ENCODE measurements at places on chromosomes 12 and 14. TPM values are rescaled to one million over a fixed set of nuclear protein-coding genes. Genes with fewer than 3 reads are reported as not detected.
A peak's percentile ranks its signal among the peaks of the same experiment; 100 is the strongest.

KCNC2 gene
- not detected for total RNA-seq

SAMD15 gene
- 0.82 TPM for total RNA-seq

DNA sequence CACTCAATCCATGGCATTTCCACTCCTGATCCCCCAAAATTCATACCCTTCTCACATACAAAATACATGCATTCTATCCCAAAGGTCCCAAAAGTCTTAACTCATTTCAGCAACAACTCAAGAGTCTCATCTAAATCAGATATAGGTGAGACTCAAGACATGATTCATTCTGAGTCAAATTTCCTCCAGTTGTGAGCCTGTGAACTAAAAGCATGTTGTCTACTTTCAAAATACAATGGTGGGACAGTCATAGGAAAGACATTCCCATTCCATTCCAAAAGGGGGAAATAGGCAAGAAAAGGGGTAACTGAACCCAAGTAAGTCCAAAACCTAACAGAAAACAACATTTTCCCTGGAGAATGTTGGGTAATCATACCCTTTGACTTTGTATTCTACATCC, 103.3 kb downstream of the C12orf75 start:
- peak overlapping the region; percentile 78 for H3K27ac ChIP-seq
- no peaks in the 10 kb centered on the region for H3K27me3 ChIP-seq
- H3K36me3 ChIP-seq: no peaks in the 10 kb centered on the region
- no peak overlapping the region for H3K4me3 ChIP-seq
- peak; percentile 48 for DNase-seq
- H3K4me1 ChIP-seq: peaks cover 17% of the 10 kb centered on the region

DNA sequence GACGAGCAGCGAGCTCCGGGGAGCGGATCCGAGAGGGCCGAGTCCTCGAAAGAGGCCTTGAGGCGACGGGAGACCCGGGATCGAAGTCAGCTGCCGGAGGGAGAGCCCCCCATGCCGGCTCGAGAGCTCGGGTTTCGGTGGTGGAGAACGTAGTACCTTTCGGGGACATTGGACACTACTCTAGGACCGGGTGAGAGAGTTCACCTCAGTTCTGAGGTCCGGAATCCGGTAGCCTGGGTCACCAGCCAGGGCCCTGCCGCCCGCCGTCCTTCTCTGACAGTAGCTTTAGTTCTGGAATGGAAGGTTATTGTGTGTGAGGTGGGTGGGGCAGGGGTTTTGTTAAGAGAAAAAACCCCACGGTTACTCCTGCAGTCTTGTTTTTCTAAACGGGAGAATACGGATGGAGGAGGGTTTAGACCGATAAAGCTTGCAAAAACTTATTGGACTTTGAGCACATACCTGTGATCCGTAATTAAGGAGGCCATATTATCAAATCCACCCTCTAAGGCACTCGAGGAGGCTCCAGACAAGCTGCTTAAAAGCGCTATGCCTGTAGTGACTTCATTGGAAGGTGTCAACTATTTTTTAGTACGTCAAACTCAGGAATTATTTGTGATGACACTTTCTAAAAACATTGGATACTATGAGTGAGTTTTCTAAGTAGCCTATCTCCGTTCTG, 765 bp downstream of the SCYL2 start:
- H3K36me3 ChIP-seq: peaks cover 5% of the 10 kb centered on the region
- peaks cover 18% of the 10 kb centered on the region for H3K4me1 ChIP-seq
- no peaks in the 10 kb centered on the region for H3K27me3 ChIP-seq

GRCh38 chr12:87020071-87020470, 763.9 kb upstream of the MGAT4C start:
- no peak for DNase-seq
- no peaks in the 10 kb centered on the region for H3K4me1 ChIP-seq
- H3K4me3 ChIP-seq: no peak overlapping the region
- no peaks in the 10 kb centered on the region for H3K27me3 ChIP-seq

ITGA5 gene
- 99.4 TPM for total RNA-seq

BEST3 gene
- total RNA-seq: not detected

GRIP1 gene
- total RNA-seq: 3.5 TPM

DNA sequence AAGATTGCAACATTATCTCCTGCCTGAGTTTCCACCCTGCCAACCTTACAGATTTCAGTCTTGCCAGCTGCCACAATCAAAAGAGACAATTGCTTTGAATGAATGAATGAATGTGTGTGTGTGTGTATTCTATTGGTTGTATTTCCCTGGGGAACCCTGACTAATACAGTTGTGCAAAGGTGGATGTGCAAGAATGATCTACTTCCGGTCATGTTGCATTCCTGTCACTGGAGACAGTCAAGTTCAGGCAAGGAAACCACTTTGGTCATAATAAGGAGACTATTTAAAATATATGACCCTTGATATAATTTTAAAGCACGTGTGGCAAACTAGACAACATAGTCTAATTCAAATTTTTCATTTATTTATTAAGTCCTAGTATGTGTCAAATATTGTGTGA, 13.1 kb downstream of the RERG start:
- no peaks in the 10 kb centered on the region for H3K36me3 ChIP-seq
- no peaks in the 10 kb centered on the region for H3K27me3 ChIP-seq
- no peak overlapping the region for H3K4me3 ChIP-seq
- no peaks in the 10 kb centered on the region for H3K4me1 ChIP-seq
- no peak for DNase-seq
- no peak overlapping the region for H3K27ac ChIP-seq

STYK1 gene
- total RNA-seq: 5.9 TPM

FKBP4 gene
- total RNA-seq: 81.8 TPM

- no peak overlapping the region for H3K27ac ChIP-seq
- H3K4me3 ChIP-seq: no peak overlapping the region
- peaks cover 70% of the 10 kb centered on the region for H3K4me1 ChIP-seq
- no peaks in the 10 kb centered on the region for H3K27me3 ChIP-seq
- no peak for DNase-seq
- peaks cover 48% of the 10 kb centered on the region for H3K36me3 ChIP-seq
Measured at GRCh38 chr12:113190761-113191160, 5.2 kb downstream of the RITA1 start.

GRCh38 chr12:31306866-31307265, 19.1 kb downstream of the SINHCAF start:
- H3K27me3 ChIP-seq: no peaks in the 10 kb centered on the region
- no peaks in the 10 kb centered on the region for H3K4me1 ChIP-seq
- no peak overlapping the region for H3K27ac ChIP-seq
- no peak overlapping the region for H3K4me3 ChIP-seq
- peaks cover 8% of the 10 kb centered on the region for H3K36me3 ChIP-seq

HIF1A gene
- 162 TPM for total RNA-seq

DNA sequence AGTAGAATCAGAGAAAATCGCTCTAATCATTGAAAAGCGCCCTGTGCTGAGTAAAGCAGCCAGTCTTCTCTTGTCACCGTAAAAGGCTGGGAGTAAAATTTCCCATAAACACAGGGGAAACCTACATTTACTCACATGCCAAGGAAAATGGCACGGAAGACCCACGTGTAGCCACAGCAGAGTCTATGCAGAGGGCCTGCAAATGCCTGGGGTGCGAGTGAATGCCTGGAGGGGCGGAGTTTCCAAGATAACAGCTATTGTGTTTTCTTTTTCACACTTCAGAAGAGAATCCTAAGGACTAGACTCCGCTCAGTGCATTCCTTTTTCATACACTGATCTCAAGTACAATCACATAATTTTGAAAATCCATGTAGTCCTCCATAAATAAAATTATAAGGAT, 159.9 kb upstream of the FOXN3 start:
- no peaks in the 10 kb centered on the region for H3K4me1 ChIP-seq
- H3K36me3 ChIP-seq: peaks cover 4% of the 10 kb centered on the region
- DNase-seq: no peak
- no peak overlapping the region for H3K27ac ChIP-seq
- no peak overlapping the region for H3K4me3 ChIP-seq

GPR137C gene
- 4.1 TPM for total RNA-seq

TAS2R7 gene
- total RNA-seq: not detected

DNA sequence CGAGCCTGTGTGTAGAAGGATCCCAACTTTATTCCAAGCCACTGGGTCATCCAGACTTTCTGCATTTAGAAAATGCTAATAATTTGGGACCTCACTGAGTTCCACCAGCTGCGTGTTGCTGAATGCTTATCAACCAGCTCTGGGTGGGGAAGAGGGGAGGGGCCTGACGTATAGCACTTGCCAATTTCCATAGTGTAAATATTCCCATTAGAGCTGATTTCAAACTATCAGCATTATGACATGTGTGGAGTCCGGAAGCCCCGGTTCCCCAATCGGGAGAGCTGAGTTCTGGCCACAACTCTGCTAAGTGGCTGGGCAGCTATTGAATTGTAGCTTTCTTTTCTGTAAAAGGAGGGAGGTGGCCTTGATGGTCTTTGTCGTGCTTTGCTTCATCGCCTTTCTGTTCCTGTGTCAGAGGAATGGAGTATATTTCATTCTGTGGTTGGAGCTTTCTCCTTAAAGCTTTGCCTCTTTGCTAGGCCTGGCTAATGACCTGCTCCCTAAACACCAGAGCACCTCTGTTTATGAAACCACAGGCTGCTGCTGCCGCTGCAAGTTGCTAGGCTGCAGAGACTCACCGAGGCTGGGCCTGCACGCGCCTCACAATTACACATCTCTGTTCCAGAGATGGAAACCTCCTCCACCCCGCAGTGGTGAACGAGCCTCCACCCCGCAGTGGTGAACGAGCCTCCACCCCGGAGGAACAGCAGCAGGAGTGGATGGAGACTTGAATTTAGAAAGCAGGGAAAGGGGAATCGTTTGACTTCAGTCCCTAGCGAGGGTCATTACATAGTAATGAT, 7.7 kb upstream of the BCL7A start:
- no peaks in the 10 kb centered on the region for H3K36me3 ChIP-seq
- no peaks in the 10 kb centered on the region for H3K4me1 ChIP-seq
- no peak overlapping the region for H3K27ac ChIP-seq
- H3K4me3 ChIP-seq: no peak overlapping the region
- DNase-seq: no peak
- H3K27me3 ChIP-seq: no peaks in the 10 kb centered on the region

DNA sequence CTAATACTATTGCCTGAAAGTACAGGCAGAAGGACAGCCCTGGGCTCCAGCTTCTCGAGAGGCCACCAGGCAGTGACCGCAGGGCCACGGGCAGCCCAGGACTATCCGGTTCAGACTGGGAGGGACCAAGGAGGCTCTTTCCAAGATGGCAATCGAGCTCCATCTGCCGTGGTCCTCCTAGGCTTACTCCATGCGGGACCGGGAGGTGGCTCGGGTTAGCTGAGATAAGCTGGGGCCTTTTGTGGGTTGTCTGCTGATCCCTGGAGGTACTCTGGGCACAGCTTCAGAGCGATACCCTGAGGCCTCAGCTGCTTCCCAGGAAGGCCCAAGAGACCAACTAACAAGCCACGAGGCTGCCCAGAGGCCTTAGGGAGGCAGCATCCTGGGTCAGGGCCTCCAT, 33.1 kb downstream of the SNRNP35 start:
- no peak overlapping the region for H3K4me3 ChIP-seq
- H3K27ac ChIP-seq: no peak overlapping the region

NPC2 gene
- total RNA-seq: 139 TPM

GRCh38 chr12:24510581-24511125, 438.2 kb downstream of the BCAT1 start:
- H3K27ac ChIP-seq: no peak overlapping the region
- DNase-seq: no peak
- H3K36me3 ChIP-seq: no peaks in the 10 kb centered on the region
- no peaks in the 10 kb centered on the region for H3K4me1 ChIP-seq

FRMD6 gene
- 108 TPM for total RNA-seq

DNA sequence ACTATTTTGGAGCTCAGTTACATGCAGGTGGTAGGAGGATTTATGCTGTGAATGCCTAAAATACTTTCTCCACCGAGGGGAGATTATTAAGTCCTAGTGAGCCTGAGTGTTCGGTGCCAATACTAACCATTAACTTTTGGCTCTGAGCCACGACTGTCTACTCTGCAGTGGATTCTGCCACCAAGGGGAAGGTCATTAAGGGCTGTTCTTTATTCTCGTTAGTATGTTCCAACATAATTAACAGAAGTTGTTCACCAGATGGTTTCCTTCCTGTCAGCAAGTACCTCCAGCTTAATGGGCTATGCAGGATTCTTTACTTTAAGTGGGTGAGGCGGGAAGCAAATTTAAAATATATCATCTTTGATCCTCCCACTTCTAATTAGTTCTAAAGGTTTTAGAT, 326.3 kb downstream of the BMP4 start:
- H3K27me3 ChIP-seq: peaks cover 4% of the 10 kb centered on the region
- H3K4me1 ChIP-seq: no peaks in the 10 kb centered on the region
- H3K27ac ChIP-seq: no peak overlapping the region
- no peaks in the 10 kb centered on the region for H3K36me3 ChIP-seq

DNA sequence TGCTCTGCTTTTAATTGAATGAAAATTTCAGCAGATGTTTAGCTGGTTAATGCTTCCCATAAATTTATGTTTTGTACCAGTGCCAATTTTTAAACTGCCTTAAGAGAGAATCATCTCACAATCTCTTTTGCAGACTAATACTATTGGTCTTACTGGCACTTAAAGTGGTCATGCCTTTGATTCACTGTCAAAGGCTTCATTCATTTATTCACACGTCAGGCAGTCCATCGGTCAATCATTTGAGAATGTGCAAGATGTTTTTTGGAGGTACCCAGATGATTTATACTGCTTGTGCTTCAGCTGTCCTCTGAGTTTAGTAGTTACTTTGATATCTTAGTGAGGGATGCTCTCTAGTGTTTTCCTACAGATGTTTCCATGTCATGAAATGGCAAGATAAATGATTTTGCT, 83.4 kb downstream of the NAV3 start:
- H3K4me3 ChIP-seq: no peak overlapping the region
- no peak for DNase-seq
- peaks cover 3% of the 10 kb centered on the region for H3K27me3 ChIP-seq
- no peaks in the 10 kb centered on the region for H3K36me3 ChIP-seq
- no peak overlapping the region for H3K27ac ChIP-seq

ALX1 gene
- total RNA-seq: not detected

- no peaks in the 10 kb centered on the region for H3K27me3 ChIP-seq
- DNase-seq: no peak
- H3K4me3 ChIP-seq: no peak overlapping the region
- H3K4me1 ChIP-seq: no peaks in the 10 kb centered on the region
Measured at GRCh38 chr14:31124197-31124596, 83.4 kb downstream of the HECTD1 start.

TAS2R19 gene
- 1.9 TPM for total RNA-seq

DNA sequence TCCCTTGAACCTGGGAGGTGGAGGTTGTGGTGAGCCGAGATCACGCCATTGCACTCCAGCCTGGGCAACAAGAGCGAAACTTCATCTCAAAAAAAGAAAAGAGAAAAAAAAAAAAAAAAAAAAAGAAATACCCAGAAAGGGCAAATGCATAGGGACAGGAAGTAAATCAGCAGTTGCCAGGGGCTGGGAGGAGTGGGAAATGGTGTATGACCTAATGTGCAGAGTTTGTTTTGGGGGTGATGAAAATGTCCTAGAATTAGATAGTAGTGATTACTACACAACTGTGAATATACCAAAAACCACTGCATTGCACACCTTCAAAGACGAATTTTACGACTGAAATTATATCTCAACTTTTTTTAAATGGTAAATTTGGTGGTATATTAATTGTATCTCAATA, 20.4 kb downstream of the DUSP16 start:
- 0 out of 2 replicates have a peak, but pooled peaks cover 7% of the 10 kb centered on the region for H3K36me3 ChIP-seq
- H3K27ac ChIP-seq: no peak overlapping the region
- H3K27me3 ChIP-seq: no peaks in the 10 kb centered on the region
